ENCODE measurements at places on chromosomes 13 and 19. TPM values are rescaled to one million over a fixed set of nuclear protein-coding genes. Genes with fewer than 3 reads are reported as not detected.
A peak's percentile ranks its signal among the peaks of the same experiment; 100 is the strongest.

DNA sequence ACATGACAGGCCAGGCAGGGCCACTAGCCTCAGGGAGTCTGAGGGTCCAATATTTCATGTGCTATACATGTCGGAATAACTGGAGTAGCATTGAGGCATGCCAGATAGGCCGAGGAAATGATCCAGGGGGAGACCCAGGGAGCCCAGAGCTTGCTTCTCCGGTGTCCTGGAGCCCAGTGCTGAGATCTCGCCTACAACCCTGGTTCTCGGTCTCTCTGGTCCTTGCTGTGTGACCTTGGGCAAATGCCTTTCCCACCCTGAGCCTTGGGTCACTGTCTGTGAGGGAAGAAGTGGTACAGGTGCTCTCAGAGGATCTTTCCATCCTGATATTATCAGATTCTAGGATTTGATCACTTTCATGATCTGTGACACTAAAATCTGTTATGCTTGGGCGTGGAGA, 11.3 kb downstream of the CBLC start:
- H3K4me3 ChIP-seq = no peak overlapping the region
- DNase-seq = no peak
- no peaks in the 10 kb centered on the region for H3K27me3 ChIP-seq

- no peak overlapping the region for H3K4me3 ChIP-seq
- no peaks in the 10 kb centered on the region for H3K36me3 ChIP-seq
- H3K27me3 ChIP-seq = no peaks in the 10 kb centered on the region
- peaks cover 27% of the 10 kb centered on the region for H3K4me1 ChIP-seq
Measured at GRCh38 chr19:2325281-2326046, 2.9 kb downstream of the LSM7 start.

- no peaks in the 10 kb centered on the region for H3K4me1 ChIP-seq
- H3K4me3 ChIP-seq = no peak overlapping the region
- no peaks in the 10 kb centered on the region for H3K27me3 ChIP-seq
- peaks cover 6% of the 10 kb centered on the region for H3K36me3 ChIP-seq
- no peak overlapping the region for H3K27ac ChIP-seq
Measured at GRCh38 chr13:113539822-113540221, 44.7 kb upstream of the TFDP1 start.

DNA sequence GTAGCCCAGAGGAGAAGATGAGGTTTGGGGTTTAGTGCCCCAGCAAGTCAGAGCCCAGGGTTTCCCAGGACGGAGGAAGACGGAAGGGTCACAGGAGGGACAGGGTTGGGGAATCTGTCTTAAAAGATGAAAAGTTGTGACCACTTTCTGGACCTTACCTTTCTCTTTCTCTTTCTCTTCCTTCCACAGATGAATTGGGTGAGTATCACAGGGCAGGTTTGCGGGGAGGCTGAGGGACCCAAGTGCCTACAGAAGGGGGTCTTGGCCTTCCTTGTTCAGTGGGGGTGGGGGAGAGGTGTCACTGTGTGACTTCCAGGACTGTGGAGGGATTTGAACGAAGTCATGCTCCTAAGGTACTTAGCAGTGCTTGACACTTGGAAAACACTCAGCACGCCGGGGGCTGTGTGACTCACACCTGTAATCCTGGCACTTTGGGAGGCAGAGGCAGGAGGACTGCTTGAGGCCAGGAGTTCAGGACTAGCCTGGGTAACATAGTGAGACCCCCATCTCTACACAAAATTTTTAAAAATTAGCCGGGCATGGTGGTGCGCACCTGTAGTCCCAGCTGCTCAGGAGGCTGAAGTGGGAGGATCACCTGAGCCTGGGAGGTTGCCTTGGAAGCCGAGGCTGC, 8.5 kb downstream of the RELB start:
- H3K36me3 ChIP-seq = no peaks in the 10 kb centered on the region
- no peak overlapping the region for H3K4me3 ChIP-seq
- no peak overlapping the region for H3K27ac ChIP-seq
- no peaks in the 10 kb centered on the region for H3K4me1 ChIP-seq
- no peaks in the 10 kb centered on the region for H3K27me3 ChIP-seq

DNA sequence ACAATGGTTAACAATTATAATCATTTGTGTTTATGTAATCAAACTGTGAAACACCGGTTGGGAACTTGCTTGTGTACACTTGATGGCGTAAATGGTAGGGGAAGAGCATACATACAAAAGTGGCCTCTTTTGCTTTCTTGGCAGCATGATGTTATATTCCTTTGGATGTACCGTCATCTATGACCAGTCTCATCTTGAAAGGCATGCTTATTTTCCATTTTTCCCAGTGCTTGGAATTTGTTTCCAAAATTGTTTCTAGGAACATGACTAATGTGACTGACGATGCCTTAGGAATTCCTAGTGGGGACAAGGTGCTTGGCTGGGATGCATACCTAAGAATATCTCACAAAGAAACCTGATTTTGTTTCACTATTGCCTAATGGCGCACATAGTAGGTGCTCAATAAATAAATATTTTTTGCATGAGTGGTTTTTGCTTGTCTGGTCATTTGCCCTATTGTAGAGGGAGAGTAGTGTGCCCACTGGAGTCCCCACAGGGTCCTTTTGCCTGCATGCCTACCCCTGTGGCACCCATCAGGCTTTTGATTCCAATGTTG, 45.5 kb downstream of the SAE1 start:
- peaks cover 26% of the 10 kb centered on the region for H3K36me3 ChIP-seq
- DNase-seq = no peak
- H3K4me3 ChIP-seq = no peak overlapping the region

DNA sequence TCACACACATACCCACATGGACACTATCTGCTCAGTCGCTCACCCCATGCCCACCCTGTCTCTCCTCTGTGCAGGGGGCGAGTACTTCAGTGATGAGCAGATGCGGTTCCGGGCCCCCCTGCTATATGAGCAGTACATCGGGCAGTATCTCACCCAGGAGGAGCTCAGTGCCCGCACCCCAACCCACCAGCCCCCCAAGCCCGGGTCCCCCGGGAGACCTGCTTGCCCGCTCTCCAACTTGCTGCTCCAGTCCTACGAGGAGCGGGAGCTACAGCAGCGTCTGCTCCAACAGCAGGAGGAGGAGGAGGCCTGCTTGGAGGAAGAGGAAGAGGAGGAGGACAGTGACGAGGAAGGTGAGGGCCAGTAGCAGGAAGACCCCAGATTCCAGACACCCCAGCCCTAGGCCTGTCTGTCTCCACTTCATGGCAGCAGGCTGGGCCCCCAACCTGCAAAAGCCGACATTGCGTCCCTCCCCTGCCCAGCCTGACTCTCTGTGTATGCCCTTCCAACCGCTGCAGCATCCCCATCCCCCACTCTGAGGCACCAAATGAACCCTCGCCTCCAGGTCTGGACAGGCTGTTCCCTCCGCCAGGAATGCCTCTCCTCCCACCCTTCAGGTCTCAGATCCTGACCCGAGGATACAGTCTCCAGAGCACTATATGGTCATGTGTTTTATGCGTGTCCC, 9.7 kb downstream of the CCDC97 start:
- H3K4me1 ChIP-seq = peaks cover 35% of the 10 kb centered on the region
- H3K27ac ChIP-seq = no peak overlapping the region
- H3K4me3 ChIP-seq = no peak overlapping the region
- H3K27me3 ChIP-seq = no peaks in the 10 kb centered on the region

DNA sequence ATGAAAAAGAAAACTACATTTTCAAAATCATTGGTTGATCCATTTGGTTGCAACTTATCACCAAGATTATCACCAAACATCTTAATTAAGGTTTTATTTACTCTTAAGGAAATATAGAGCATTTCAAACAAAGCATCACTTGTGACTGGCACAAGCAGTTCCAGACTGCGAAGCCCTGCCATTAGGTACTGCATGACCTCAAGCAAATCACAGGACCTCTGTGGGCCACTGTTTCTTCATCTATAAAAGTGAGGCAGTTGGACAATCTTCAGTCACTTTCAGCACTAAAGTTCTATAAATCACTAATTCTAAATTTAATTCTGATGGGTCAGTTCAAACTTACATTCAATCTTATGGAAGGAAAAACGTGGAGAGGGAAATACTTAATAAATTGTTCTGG, 2.0 kb downstream of the ELF1 start:
- H3K27ac ChIP-seq = no peak overlapping the region
- peak; percentile 18 for DNase-seq
- H3K36me3 ChIP-seq = no peaks in the 10 kb centered on the region
- H3K4me3 ChIP-seq = no peak overlapping the region
- no peaks in the 10 kb centered on the region for H3K27me3 ChIP-seq
- H3K4me1 ChIP-seq = peaks cover 37% of the 10 kb centered on the region

DNA sequence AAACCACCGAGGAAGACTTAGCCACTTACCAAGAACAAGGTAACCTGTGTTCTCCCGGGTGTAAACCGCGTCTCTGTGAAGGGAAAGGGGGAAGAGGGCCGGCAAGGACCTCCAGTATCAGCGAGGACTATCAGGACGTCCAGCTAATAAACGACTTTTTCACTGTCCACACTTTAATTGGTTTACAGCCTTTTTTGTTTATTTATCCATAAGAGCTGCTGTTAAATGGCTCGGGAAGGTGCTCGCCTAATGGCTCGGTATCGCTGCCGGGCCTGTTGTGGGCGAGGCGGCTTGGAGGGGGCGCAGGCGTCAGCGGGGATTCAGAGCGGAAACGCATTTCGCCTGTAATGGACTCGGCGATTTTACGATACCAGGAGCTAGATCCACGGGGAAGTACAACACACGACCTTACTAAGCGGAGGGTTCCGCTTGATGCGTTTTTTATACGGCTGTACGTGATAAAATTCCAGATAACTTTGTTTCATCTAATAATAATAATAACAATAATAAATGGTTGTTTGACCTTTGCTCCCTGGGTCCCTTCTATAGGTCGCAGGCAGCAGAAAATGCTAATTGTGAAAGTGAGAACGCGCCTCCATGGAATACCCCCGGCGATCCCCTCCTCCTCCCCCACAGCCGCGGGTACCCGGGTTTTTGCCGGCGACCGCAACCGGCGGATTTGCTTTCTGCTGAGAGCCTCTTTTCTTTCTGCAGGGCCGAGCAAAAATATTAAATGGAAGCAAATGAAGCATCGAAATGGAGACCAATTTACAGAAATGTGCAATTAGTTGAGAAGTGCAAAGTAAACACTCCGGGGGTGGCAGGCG, 2.5 kb upstream of the PDX1 start:
- H3K4me1 ChIP-seq = peaks cover 13% of the 10 kb centered on the region
- no peak for DNase-seq
- no peak overlapping the region for H3K27ac ChIP-seq
- H3K27me3 ChIP-seq = peaks cover 89% of the 10 kb centered on the region

DNA sequence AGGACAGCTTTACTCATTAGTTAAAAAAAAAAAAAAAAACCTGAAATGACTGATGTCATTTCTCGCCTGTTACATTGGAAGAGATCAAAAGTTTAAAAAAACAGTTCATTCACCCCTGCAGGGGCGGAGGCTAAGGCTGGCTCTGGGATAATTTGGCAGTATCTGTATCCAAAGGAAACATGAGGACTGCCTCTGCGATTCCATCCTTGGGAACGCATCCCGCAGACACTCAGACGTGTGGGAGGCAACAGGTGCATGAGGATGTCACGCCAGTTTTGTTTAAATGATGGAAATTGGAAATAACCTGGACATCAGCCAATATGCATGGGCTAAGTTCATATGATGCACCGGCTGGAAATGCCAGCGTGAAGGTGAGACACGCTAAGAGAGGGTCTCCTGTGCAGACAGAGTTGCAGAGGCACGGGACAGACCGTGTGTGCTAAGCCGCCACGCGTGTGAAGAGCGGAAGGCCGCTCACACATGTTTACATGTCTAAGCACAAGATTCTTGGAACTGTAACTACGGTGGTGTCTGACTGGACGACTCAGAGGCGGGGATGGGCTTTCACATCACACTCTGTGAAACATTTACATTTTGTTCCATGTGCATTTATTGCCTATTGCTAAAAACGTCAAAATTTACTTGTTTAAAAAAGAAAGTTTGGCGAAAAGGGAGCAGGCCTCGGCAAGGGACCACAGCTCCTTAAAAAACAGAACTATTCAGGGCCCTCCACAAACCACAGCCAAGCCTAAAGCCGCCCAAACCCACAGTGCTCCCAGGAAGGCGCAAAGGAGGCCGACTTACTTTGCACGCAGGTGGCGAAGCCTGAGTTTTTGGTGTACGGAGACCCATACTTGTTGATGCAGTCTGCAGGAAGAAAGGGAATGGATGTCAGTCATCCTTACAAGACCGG, 17.9 kb downstream of the GAS6 start:
- H3K27me3 ChIP-seq = no peaks in the 10 kb centered on the region
- H3K36me3 ChIP-seq = no peaks in the 10 kb centered on the region
- H3K4me3 ChIP-seq = no peak overlapping the region
- H3K4me1 ChIP-seq = peaks cover 6% of the 10 kb centered on the region
- no peak for DNase-seq

- no peaks in the 10 kb centered on the region for H3K4me1 ChIP-seq
- H3K36me3 ChIP-seq = no peaks in the 10 kb centered on the region
- H3K4me3 ChIP-seq = no peak overlapping the region
- no peak overlapping the region for H3K27ac ChIP-seq
- H3K27me3 ChIP-seq = no peaks in the 10 kb centered on the region
Measured at GRCh38 chr19:38759590-38760003, 13.7 kb downstream of the LGALS7 start.

DNA sequence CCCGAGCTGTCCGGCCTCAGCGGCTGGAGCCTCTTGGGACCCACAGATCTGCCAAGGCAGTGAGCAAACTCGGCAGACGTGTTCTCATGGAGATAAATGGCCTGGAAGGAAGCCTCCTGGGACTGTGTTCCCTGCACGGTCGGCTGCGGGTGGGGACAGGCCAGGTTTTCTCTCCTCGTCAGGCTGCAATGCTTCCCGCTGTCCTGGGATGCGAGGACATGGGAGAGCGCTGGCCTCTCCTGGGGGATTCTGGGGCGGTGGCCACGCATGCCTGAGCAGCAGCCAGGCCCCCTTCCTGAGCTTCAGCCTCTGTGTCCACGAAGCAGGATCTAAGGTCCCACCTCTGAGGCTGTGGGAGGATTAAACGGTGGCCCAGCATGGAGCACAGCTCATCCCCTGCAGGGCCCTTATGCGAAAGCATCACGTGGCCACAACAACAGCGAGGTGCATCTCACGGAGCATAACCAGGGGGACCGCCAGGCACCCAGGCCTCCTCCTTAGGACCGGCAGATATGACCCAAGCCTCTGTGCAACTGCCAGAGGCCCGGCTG, 21.2 kb upstream of the C13orf46 start:
- no peaks in the 10 kb centered on the region for H3K27me3 ChIP-seq
- H3K4me1 ChIP-seq = no peaks in the 10 kb centered on the region
- H3K36me3 ChIP-seq = peaks cover 19% of the 10 kb centered on the region
- no peak overlapping the region for H3K4me3 ChIP-seq

- DNase-seq = no peak
- no peak overlapping the region for H3K27ac ChIP-seq
- no peaks in the 10 kb centered on the region for H3K27me3 ChIP-seq
- no peaks in the 10 kb centered on the region for H3K36me3 ChIP-seq
- H3K4me1 ChIP-seq = no peaks in the 10 kb centered on the region
Measured at GRCh38 chr13:25973085-25973484, 78.7 kb downstream of the SHISA2 start.

DNA sequence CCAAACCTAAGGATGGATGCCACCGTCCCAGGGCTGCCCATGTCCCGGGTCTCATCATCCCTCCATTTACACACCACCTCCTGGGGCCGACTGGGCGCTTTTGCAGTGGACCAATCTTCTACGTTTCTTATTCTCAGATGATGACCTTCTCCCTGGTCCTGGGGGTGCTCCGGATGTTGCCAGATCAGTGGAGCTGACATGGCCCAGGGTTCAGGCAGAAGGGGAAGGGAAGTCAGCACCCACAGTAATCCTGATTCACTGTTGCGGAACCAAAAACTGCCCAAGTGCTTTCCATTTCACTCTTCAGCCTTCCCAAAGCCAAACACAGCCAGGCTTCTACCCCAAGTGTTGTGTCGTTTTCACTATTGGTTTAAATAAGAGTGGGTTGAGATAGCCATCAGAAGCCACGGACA, 29.8 kb downstream of the RAB20 start:
- no peaks in the 10 kb centered on the region for H3K36me3 ChIP-seq
- no peak overlapping the region for H3K4me3 ChIP-seq
- H3K4me1 ChIP-seq = peaks cover 28% of the 10 kb centered on the region

The UBL5 gene
- 561 TPM for total RNA-seq

The RAB3D gene
- 13.4 TPM for total RNA-seq

The KIR2DL3 gene
- total RNA-seq = not detected

The CDK8 gene
- 9.6 TPM for total RNA-seq

Measured in adrenal gland (tissue), 19 donors.